ENCODE measurements at places on chromosomes 7 and 10.

DNA sequence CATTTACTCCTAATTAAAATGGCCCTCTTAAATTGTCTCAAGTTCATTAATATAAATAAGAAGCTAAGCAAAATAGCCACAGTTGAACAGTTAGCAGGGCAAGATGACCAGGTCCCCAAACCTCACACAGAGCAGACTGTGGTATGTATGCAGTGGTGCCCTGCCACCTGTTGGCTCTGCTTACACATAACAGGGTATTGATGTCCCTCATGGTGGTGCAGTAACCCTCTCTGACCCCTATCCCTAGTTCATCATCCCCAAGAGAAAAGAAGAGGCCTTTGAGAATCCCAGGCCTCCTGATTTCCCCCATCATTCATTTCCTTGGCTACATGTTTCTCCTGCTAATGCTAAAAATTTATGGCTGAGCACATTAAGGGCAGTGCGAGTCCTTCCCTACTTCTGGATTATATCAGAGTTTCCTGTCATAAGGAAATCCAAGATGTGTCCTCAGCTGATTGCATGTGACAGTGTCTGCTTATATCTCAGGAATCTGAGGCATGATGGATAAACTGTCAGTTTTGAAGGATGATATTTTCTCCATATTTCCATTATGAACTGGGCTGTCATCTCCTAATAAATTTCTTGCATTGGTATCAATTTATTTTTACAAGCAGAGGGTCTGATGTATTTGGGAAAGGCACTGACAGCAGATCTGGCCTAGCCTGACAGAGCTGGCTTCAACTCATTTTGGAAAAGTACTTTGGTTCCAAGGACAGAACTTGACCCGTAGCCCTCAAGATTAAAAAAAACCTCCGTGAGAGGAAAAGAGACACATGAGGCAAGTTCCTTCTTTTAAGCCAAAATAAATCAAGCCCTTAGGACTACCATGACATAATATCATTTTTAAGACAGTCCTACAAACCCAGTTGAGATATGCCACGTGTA is 880.6 kb downstream of the LRMDA start:
- DNase-seq: peak; percentile 34

DNA sequence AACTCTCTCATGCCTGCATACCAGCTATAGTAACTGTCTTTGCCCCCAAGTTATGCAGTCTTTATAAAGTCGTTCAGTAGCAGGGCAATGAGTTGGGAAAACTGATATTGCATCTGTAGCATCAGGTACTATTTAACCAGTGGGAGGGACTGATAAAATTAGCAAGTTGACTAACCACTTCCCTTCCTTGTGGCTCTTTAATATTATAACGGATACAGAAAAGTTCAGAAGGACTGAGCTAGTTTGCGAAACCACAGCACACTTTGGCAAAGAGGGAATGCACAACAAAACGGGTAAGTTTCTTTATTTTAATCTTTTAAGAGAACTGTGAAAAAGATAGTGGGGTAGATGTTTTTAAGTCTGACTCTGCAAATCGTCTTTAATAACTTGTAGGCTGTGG is 205.3 kb upstream of the HDAC9 start:
- no peak for DNase-seq

- no peak for DNase-seq
These were observed 193.9 kb downstream of the SDK1 start for GRCh38 chr7:3494947-3495346.

- peak; percentile 66 for DNase-seq
These were observed 15.1 kb downstream of the STEAP4 start for GRCh38 chr7:88291398-88292173.

GRCh38 chr10:114323023-114323422 is 81.3 kb downstream of the AFAP1L2 start:
- peak; percentile 79 for DNase-seq

DNA sequence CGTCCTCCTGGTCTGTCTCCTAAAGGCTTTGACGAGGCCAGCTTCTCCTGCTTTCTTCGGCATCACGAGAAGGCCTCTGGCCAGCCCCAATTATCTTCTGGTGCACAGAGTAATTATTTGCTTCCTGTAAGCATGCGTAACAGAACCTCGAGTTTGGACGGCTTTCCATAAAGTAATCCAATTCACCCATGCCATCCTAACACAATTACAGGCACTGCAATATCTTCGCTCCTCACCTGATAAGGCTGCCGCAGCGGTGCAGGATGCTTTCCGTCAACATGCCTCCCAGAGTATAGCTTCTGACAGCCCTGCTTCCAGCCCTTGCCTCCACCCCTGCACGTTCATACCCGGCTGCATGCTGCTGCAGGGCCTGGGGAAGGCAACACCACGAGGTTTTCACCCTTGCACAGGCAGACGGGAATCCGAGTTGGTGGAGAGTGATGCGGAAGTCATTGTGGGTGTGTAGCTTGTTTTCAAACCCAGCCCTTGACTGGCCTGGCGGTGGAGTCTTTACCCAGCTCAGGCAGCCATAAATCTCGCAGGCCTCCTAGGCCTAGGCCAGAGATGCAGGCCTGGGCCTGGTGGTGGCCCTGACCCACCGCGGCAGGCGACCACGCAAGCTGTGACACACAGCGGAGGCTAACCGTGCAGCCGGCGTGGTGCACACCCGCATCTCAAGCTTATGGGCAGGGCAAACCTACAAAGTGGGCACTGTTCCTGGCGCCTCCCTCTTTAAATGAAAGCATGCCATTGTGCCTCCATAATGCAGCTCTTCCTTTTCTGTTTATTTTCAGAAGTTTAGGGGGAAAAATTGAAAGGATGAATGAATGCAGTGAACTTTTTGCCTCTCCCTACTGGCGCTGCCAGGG is 12.7 kb downstream of the EBF3 start:
- no peak for DNase-seq

GRCh38 chr10:4635883-4636282 is 190.1 kb upstream of the AKR1E2 start:
- no peak for DNase-seq

DNA sequence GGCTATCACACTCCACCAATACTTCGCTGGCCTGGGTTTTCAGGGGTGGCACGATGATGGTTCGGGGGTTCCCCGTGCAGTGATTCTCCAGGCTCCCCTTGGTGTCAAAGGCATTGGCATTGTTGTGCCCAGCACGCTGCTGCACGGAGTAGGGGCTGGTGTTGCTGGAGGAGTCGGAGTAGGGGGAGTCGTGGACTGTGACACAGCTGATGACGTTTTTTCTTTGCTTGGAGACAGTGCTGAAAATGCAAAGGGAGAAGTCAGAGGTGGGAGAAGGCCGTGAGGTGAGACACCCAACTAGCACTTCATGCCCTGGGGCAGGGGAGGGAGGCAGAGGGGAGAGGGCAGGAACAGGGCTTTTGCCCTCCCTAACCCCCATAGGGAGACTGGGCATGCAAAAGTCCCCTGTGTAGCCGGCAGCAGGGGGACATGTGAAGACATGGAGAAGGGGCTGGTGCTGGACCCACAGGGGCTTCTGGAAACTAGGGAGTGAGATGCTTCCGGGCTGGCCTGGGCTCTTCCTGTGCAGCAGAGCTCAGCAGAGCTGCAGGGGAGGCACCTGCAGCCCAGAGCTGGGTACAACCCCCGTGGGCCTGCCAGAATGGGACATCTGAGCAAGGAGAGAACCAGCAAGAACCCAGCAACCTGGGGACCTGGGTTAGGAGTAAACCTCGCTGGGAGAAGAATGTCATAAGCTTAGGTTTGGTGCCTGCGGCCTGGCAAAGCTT is 60.5 kb downstream of the CLEC2L start:
- DNase-seq: no peak

DNA sequence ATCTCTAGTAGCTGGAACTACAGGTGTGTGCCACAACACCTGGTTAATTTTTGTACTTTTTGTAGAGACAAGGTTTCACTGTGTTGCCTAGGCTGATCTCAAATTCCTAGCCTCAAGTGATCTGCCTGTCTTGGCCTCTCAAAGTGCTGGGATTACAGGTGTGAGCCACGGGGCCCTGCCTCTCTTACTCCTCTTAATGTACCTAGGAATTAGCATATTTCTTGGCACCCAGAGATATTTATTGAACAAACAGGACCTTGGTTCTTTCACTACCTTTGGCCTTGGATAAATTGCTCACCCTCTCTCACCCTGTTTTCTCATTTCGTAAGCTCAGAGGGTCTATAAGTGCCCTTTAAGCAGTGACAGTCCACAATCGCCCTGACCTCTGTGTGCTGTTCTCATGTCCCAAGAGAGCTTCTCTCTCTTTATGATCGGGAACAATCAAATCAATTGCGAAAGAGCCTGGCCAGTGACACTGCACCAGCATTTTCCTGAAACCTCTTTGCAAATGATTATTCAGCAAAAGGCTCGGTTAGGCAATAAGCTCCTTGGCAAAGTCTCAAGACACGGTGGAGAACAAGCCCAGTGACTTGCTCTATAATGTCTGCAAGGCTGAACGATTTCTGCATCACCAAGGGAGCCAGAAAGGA is 117.7 kb downstream of the APBB1IP start:
- no peak for DNase-seq

DNA sequence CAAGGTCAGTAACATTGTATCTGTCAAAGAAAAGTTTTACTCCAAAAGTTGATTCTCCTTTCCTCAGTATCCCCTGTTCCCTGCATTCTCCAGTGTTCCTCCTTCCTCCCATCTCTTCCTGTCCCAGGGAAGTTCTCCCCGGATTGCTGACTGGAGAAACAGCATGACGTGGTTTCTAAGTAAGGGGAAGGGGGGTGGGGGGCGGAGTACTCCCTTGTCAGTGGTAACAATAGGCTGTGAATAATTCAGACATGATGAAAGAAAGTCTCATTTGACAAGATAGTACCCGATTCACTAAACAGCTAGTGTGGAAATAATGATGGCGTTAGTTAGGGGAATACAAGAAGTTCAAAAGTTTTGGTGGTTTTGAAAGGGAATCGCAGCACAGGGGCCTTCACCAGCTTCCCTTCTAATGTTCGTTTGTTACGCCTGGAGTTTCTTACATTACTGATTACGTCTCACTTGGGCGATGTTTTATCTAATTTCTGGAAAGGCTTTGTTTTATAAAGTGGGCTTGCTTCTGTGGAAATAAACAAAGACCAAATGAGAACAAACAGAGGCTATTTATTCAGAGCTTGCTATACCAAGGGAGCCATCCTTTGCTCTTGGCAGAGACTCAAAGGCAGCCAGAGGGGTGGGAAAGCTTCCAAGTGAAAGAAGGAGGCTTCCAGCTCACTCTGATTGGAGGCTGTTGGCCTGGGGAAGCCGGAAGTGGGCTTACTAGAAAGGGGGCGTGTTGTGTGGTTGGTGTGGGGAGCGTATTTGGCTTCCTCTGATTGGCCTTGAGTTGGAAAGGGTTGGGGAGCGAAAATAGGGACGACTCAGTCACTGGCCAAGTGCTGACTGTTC is 453.7 kb downstream of the SDK1 start:
- peak; percentile 65 for DNase-seq

- no peak for DNase-seq
These were observed 113.1 kb upstream of the PCBD1 start for GRCh38 chr10:71001470-71001869.

DNA sequence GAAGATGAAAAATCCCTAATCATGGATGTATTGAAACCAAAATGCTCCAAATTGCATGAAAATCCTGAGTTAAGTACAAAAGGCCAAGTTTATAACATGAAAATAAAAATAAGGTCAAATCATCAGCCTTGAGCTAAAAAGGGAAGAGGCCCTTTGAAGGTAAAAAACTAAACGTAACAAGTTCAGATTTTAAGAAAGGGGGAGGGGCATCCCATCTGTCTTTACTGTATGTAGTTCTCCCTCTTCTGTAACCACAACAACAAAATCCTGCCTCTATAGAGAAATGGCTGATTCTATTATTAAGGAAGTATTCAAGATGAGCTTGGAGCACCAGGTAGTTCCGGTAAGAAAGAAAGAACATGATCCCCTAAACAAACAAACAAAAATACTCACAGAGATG is 64.7 kb downstream of the TPK1 start:
- no peak for DNase-seq

DNA sequence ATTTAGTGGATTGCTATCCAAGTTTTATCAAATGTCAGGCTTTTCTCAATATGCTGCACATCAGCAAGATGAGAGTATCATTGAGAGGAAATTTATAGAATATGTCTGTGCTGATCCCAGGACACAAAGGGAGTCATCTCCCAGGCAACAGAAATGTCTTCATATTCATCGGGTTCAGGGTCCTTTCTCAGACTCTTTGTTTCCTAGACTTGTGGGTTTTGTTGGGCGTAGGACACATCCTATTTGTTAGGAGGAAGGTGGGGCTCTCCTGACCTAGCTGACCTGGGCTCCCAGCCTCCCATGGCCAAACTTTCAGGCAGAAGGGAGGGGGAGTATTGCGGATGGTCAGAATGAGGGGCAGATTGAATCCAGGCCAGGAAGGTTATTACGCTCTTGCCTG is 22.9 kb upstream of the NPS start:
- no peak for DNase-seq

DNA sequence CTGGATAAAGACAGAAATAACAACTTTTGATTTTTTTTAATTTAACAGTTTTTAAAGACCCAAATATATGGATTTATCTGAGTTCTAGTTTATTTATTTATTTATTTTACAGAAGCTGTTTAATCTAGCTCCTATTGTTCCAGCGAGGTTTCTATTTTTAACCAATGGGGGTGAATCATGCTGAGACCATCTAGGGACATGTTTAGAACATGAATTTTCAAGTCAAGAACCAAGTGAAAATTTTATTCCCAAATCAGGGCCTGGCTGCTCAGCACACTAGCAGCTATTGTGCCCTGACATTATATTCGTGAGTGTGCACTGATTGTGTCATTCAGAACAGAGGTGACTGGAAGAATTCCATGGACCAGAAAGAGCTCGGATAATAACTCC is 24.6 kb upstream of the MPP7 start:
- DNase-seq: peak; percentile 81

DNA sequence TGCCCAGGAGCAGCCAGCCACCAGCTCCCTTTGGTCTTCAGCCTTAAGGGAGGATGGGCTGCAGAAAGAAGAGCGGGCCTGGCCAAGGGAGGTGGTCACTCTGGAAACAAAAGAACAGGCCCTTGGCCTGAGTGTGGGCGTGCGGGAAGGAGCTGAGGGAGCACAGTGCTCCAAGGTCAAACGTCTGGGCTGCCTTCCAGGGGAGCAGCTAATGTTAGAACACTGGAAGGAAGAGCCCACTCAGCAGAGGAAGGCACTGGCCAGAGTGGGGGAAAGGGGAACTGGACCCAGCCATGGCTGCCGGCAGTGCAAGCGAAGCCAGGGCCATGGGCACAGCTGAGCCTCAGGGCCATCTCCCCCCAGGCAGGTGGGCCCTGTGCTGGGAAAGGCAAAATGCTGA is 42.7 kb downstream of the FAM53B start:
- no peak for DNase-seq

- no peak for DNase-seq
These were observed 39.9 kb upstream of the DUSP5 start for GRCh38 chr10:110457851-110458250.

DNA sequence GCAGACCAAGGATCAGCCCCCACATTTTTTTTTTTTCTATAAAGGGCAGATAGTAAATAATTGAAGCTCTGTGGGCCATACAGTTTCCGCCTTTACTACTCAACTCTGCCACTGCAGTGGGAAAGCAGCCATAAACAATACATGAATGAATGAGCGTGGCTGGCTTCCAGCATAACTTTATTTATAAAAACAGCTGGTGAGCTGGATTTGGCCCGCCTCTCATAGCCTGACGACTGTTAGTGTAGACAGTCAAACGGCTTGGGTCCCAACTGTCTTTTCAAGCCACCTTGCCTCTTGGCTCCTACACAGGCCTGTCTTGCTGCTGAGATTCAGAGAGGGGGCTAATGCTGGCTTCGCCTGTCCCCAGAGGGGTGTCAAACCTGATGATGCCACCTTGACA is 169.8 kb upstream of the GPR26 start:
- DNase-seq: peak; percentile 7
